ENCODE measurements at places on chromosomes 7 and 10.
A peak's percentile ranks its signal among the peaks of the same experiment; 100 is the strongest.

- no peak for DNase-seq
Measured at GRCh38 chr7:48428091-48428684, 256.9 kb downstream of the ABCA13 start.

- DNase-seq: no peak
Measured at GRCh38 chr7:155987681-155988235, 175.5 kb upstream of the SHH start.

DNA sequence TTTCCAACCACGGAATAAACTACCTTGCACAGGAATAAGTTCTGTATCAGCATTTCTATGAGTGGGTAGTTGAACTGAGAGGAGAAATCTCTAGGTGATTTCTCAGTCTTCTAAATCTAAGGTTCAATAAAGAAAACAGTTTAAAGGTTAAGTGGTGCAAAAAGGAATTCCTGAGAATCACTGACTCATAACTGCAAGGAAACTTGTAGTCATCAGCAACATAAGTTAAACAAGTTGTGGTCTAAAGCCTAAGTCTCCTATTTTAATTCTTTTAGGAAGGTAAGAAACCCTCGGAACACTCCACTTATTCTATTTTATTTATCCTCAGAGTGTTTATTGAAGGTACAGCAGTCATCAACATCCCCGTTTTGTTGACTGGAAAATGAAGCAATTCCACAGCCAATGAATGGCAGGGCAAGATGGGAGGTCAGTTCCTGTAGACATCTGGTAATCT, 92.4 kb upstream of the PIK3CG start:
- no peak for DNase-seq

- DNase-seq: no peak
Measured at GRCh38 chr10:35564341-35564968, 40.7 kb upstream of the GJD4 start.

- no peak for DNase-seq
Measured at GRCh38 chr10:103792547-103792946, 62.8 kb downstream of the SH3PXD2A start.

- DNase-seq: no peak
Measured at GRCh38 chr7:99243751-99244337, 28.8 kb upstream of the MYH16 start.

DNA sequence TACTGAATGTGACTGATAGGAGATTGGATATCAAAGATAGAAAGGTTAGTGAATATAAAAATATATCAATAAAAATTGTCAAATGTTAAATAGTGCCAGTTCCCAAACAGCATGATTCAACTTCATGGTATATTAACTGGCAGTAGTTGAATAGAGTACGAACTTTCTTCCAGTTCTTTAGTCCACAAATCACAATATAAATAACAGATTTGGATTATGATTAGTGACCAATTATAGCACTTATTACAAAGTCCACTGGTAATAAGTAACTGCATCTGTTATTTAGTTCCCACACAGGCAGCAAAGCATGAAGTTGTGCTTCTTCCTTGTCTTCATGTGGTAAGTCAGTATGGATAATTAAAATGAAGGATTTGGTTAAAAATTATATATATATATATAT, 243.0 kb upstream of the VWC2 start:
- no peak for DNase-seq

- DNase-seq: no peak
Measured at GRCh38 chr10:78713659-78714058, 355.1 kb upstream of the ZMIZ1 start.

- no peak for DNase-seq
Measured at GRCh38 chr7:134302120-134302519, 14.6 kb downstream of the SLC35B4 start.

- DNase-seq: no peak
Measured at GRCh38 chr7:726854-727103, 280 bp downstream of the DNAAF5 start.

DNA sequence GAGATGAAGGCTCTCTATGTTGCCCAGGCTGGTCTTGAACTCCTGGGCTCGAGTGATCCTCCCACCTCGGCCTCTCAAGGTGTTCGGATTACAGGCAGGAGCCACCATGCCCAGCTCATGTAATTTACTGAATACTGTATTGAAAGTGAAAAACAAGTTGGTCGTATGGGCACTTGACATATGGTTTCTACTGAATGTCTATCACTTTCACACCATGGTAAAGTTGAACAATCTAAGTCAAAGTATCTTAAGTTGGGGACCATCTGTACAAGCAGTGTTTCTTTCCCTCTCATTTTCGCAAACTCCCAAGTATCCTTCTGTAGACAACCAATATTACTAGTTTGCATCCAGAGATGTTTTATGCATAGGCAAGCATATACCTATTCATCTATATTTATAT, 116.6 kb downstream of the TMEM178B start:
- no peak for DNase-seq

- DNase-seq: no peak
Measured at GRCh38 chr7:37916673-37917660, at the start of gene SFRP4. Gene SFRP4, minus strand, starts transcription at chr7:37916817. Its CDS starts 280 bp downstream, at chr7:37916537.

- peak; percentile 24 for DNase-seq
Measured at GRCh38 chr7:32890010-32890792, 1.4 kb downstream of the KBTBD2 start.

GRCh38 chr7:4249241-4249640, 432.9 kb upstream of the FOXK1 start:
- DNase-seq: no peak

DNA sequence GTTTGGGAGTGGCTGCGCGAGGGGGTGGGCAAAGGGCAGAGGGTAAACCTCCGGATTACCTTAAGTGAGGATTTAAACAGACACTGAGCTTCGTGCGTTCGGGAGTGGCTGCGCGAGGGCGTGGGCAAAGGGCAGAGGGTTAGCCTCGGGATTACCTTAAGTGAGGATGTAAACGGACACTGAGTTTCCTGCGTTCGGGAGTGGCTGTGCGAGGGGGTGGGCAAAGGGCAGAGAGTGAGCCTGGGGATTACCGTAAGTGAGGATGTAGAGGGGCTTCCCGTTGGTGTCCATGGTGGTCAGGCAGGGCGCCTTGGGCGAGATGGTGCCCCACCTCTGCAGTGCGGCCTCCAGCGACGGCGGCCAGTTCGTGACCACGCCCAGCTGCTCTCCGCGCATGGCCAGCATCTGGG, 275.8 kb downstream of the DIP2C start:
- no peak for DNase-seq

DNA sequence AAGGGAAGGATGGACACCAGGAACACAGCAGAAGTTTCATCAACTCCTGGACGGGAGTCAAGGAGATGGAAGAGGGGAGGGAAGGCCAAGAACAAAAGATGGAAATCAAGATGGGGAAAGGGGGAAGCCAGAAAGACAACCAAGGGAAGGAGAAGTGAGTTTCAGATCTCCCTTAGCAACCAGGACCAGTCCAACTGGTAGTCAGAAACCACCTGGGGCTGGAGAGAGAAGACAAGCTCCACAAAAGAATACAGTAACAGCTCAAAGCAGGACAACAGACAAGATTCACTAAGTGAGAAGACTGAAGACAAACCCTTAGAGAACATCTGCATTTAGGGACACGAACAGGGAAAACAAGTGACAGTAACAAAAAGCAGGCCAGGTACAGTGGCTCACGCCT, 30.6 kb downstream of the CDCA7L start:
- no peak for DNase-seq

DNA sequence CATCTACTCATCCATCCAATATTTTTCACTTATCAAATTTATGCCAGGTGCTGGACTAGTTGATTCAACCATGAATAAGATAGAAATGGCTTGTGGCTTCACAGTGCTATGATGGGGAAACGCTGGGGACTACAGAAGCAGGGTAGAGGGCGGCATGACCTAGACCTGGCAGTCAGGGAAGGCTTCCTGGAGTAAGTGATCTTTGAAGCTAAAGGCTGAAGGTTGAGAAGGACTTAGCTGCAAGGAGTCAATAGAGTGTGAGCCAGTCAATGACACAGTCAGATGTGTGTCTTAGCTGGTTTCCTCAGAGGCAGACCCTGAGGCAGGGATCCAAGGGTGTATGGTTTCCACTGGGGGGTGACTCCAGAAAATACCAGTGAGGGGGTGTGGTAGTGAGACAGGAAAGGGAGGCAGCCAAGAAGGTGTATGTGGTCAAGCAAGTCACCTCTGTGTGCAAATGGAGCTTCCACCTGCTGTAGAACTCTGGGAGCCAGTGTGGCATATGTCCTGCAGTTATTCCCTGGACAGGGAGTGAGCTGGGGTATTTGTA, 10.3 kb downstream of the PRF1 start:
- no peak for DNase-seq

DNA sequence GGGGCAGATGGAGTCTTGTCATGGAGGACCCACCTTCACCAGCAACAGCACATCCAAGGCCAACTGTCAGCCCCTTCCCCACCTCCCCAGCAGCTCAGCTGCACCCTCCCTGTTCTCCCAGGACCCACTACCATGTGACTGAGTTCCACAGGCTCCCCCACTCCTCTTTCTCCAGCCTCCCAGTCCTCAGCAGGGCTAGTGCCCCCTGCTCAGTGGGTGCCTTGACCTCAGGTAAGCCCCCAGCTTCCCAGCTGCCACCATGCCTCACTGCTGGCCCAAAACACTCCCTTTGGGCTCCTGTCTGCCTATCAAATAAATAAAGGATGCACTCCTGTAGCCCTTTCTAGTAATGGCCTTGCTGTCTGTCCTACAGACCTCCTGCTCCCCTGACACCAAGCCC, 174.4 kb downstream of the SLIT1 start:
- DNase-seq: no peak

DNA sequence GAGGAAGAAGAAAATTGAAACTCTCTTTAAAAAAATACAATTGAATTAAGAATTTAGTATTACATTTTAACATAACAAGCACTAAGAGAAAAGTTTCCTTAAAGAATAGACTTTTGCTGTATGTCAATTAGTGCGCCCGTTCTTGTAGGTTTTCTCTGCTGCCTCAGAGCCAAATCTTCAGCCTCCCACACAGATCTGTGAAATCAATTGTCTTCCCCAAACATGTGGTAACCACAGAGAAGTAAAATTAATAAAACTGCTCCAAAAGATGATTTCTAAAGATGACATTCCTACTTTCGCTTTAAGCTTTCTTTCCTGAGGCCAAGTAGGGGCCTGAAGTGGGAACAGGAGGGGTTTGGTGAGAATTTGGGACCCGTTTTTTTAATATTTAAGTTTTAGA, 113.2 kb upstream of the ADO start:
- DNase-seq: no peak

DNA sequence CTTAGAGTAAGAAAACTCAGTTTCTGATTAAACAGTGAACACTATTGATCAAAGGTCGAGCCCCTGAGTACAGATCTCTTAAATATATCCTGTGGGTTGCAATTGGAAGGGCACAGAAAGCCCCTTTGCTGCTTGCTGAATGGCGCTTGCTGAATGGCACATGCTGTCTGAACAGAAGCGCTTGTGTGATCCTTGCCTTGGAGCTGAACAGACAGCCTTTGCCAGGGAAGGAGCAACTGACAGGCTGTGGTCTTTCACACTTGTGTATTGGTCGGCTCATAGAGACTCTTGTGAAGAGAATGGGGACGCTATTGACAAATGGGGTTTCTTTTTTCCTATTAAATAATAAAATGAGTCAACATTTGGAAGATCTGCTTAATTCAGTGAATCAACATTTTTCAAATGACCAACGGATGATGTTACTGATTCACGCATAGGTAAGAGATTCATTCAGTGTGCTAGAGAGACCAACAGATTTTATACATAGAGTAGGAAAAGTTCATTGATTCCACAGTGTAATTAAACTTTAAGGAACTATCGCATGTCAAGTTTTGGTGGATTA, 99.4 kb upstream of the TNS3 start:
- DNase-seq: no peak

DNA sequence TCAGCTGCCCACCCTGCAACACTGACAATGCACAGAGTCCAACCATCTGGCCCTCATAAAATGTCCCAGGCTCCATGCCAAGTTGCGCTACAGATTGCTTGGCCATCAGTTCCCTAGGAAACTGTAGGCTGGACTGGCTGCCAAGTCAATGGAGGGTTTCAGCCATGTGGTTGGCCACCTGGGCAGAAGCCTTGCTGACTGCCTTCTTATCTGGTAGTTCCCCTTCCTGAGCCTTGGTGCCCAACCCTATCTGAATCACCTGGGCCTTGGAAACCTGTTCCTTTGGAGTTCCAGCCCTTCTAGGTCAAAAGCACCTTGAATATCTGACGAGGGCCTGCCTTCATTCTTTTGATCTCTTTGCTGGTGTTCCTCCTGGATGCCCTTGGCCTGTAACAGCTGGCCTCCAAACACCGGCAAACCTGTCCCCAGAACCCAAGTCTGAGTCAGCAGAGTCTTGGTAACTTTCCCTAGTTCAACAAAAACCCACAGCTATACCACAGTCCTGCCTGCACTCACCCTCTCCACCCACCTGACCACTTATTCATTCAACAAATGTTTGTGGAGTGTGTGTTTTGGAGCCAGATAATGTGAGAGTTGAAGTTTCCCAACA, 37.4 kb upstream of the KDM7A start:
- no peak for DNase-seq

GRCh38 chr7:99440195-99440594, 1.5 kb downstream of the CPSF4 start:
- DNase-seq: no peak

DNA sequence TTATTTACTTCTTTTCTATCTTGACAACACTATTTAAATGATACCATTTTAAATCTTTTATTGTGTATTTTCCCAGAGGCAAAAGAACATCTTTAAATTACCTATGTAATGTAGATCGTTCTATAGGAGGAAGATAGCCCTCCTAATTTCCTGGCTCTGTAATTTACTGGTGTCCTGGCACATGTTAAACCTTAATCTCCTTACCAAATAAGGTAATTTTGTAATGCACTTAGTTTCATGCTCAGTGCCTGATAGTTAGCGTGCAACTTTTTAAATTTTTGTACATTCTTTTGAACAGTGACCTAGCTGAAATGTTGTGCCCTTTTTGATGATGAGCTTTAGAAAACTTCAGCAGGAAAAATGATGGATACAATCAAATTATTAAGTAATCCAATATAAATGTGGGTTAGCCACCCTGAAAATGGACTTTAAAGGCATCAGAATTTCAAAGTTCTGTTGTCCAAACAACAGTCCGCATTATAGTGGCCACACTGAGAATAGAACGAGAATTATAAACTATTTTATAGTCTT, 81.4 kb downstream of the ABCB5 start:
- no peak for DNase-seq

DNA sequence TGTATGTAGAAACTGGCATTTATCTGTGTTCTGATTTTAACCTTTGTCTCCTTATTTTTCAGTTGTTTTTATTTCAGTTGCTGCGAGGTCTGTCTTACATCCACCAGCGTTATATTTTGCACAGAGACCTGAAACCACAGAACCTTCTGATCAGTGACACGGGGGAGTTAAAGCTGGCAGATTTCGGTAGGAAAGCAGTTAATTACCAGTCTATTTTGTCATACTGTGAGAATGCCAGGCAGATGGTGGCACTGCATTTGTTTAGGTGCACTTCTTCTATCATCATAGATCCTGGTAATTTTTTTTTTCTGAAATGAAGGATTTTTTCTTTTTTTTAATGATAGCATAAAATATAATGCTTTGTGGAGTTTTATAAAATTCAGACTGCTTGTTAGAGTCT, 321.4 kb downstream of the CDK14 start:
- DNase-seq: no peak

DNA sequence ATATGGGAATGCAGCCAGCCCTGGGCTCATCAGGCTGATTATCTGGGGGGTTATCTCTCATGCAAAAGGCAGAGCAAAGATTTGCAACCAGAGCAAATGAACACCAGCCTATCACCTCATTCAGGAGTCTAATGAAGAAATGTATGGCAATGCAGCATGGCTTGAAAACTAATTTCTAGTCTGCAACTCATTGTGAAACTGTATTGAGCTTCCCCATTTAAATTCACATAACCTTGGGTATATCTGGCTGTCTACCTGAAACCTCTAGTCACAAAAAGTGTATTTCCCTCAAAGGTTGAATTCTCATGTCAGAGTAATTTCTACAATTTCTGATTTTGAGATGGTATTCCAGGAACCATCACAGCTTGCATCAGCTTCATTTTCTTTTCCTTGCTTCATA, 240.0 kb downstream of the SDHAF3 start:
- no peak for DNase-seq

All from GM12892 (cell line).